ENCODE measurements at places on chromosomes 2 and 18.

DNA sequence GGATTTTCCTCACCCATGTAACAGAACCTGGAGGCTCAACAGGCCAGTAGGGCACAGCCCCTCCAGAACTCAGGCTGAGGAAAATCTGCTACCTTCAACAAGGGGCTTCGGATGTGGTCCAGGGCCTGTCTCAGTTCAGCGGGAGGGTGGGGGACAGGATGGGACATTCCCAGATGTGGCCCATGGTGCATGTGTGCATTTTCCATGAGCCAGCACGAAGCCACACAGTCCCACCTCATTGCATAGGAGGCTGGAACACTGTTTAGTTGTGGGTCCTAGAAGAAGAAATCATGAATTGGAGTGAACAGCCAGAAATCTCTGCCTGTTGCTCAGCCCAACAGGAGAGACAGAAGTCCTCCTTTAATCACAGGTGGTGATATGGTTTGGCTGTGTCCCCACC is 469.6 kb upstream of the MYT1L start:
- no peak for DNase-seq

GRCh38 chr18:77162580-77162979 is 30.0 kb upstream of the MBP start:
- no peak for DNase-seq

DNA sequence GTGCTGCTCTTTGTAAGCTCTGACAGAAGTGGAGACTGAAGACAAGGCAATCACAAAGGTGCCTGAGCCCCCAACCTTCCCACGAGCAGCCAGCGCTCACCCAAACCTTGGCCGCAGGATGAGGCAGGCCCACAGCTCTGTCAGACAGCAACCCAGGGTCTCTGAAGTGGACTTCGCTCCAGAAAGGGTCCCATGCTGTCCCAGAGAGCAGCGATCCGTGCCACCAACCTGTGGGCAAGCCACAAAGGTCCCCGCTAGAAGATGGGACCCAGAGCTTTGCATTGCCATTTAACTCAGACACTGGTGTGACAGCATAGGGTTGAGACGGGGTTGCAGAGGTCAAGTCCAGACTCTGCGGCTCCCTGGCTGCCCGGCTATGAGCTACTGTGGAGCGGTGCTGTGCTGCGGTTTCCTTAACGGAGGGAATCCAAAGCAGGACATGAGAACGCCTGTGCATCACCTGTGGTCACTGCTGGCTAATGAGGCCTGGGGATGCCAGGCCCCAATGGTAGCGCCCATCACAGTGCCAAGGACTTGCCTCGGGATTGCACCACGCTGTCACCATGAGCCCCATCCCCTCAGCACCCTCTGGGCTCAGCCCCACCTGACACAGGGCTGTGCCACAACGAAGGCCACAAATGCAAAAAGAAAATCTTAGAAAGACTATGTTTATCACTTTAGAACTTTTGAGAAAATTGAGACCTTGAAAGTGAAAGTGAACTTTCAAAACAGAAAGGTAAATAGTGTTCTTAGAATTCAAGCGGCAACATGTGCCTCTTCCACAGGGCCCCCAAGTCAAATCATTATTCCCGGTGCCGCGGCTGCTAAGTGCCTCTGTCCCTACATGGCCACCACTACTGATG is 103.4 kb downstream of the HDAC4 start:
- DNase-seq, result no peak

GRCh38 chr2:86216575-86217555 is 17.6 kb downstream of the MRPL35 start:
- DNase-seq, result peak; percentile 33

- no peak for DNase-seq
These were observed 5.6 kb upstream of the DIS3L2 start for GRCh38 chr2:231955758-231956472.

GRCh38 chr2:96092573-96092877 is 23.8 kb downstream of the ADRA2B start:
- no peak for DNase-seq

DNA sequence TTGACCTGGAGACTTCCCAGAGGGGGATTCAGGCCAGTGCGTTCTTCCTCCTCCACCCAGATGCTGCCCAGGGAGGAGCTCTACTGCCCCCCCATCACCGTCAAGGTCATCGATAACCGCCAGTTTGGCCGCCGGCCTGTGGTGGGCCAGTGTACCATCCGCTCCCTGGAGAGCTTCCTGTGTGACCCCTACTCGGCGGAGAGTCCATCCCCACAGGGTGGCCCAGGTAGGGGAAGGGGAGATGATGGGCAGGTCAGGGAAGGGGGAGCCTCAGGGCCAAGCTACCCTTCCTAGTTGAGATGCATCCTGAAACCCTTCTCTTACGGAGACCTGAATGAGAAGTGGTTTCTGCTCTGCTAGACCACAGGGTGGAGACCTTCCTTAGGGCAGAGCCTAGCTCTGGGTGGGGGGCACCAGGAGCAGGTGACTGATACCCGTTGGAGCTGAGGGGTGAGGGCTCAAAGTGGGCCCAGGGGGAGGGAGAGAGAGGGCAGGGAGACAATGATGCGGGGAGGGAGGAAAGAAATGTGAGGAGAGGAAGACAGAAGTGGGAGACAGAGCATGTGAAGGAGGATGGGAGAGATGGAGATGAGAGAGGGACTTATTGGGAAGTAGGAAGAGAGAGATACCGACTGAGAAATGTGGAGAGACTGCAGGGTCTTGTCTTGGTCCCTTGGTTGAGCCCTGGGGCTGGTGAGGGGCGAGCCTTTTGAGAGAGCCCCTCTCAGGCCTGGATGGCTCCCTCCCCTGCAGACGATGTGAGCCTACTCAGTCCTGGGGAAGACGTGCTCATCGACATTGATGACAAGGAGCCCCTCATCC is 159.4 kb downstream of the DYSF start:
- DNase-seq, result no peak

DNA sequence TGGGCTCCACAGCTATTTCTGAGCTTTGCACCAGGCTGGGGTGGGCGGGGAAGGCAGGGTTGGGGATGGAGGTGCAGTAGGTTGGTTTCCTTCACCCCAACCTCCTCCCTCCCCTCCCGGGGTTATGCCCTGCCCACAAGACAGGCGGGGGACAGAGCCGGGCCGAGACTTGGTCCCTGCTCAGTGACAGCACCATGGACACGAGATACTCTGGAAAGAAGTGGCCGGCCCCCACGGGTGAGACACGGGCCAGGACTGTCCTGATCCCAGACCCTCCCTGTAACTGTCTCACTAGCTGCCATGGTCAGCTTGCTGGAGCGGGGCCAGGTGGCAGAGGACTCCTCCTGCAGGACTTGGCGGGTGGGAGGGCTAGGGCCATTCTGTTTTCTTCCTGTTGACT is 59.7 kb downstream of the DYSF start:
- no peak for DNase-seq

All from hepatic stellate cell (primary cell).